ENCODE measurements at places on chromosomes 5 and 9.

DNA sequence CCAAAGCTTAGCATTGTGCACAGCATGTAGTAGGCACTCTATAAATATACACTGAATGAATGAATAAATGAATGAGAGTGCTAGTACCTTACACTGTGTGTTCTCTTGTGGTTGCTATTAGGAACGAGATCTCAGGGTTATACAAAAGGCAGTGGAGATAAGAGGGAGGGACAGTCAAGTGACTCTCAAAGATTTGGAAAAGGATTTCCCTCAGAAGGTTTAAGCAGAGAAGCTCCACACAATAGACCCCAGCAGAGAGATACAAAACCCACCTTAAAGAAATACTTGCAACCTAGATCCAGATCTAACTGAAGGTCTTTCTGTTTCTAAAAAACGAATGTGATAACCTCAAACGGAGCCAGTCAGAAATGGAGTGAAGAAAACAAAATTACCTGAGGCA, 11.8 kb upstream of the EFNA5 start:
- no peak for DNase-seq

- DNase-seq, result no peak
These were observed 159.3 kb downstream of the MTRR start for GRCh38 chr5:8028243-8028642.

- DNase-seq, result no peak
These were observed 12.5 kb downstream of the ZNF366 start for GRCh38 chr5:72494623-72495124.

DNA sequence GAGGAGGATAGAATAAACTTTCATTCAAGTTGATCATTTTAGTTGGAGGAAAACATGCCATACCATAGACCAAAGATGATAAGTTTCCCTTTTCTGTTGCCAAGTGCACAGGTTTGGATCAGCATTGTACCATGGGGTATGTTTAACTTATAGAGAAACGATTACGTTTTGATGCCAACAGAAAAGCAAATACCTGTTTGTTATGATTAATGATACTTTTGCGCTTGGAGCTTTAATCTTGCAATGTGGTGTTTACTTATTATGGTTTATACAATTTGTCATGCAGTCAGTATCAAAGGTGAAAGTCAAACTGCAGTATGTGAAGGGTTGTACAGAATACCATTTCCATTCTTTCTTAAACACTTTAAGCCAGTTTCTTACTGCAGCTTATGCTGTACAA, 13.2 kb upstream of the ARHGEF28 start:
- no peak for DNase-seq

DNA sequence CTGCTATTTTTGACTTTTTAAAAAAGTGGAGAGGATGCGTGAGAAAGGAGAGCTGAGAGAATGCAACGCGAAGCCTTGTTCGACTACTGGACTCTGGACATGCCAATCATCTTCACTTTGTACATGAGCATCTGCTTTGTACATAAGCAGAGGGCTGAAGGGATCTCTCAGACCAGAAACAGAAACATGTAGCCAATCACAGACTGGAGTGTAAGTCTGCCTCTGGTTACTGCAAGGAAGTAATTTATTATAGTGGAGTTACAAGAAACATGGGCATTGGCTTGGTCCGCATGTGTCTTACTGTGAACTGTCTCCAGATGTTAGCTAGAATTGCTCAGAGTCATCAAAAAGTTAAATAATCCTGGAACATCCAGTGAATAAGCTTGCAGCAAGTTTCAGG, 190.0 kb upstream of the GRAMD2B start:
- no peak for DNase-seq

- DNase-seq, result no peak
These were observed 212.8 kb downstream of the GNA14 start for GRCh38 chr9:77435277-77435676.

DNA sequence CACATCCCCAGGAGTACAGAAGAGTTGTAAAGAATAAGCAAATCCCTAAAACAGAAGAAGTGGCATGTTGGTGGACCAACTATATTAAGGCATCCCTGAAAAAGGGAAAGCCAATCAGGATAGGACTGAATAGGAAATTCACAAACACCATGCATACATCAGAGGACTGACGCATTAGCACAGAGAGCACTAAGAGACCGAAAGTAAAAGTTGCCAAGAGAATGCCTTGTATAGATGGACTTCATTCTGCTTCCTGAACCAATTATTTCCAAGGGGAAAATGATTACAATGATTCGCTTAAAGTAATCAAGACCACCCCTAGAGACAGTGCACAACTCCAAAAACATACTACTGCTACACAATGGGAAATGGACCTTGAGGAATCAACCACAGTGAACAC, 33.5 kb downstream of the SHC3 start:
- DNase-seq, result no peak

DNA sequence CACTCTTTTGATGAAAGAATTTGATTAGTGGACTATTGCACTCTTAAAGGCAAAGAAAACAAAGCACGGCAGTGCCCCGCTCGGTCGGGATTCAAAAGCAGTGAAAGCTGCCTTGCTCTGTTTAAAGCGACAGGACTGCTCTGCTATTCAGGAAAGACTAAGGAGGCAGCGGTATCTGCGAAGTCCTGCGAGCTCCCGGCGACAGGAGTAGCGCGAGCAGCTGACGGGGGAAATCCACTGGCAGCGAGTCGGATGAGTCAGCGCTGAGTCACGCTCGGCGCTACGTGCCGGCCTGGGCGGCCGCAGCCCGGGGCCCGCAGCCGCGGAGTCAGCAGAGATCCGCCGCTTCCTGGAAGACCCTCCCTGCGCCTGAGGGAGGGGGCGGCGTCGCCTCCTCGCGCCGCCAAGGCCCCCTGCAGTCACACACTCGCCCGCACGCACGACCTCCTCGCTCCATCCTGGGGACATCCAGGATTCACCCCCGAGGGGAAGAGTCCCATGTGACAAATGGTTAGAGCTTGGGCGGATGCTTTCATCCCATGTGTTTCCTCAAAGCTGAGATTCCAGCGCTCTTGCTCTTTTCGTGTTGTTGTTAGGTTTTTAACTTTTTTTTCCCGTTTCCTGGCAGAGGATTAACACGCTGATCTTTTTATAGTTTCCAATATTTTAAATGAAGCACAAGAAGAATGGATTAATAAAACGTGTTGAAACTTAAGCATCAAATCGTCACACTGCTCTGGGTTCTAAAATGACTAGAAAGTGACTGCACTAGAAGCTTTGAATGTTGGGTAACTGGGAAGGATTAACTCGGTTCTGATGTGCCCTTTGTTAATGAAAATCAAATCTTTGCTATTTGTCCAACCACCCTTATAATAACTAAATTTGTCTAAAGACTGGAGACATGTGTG, 102.5 kb downstream of the ARRDC3 start:
- peak; percentile 83 for DNase-seq

GRCh38 chr9:113164536-113165300, 13.9 kb downstream of the SLC31A2 start:
- DNase-seq, result no peak

DNA sequence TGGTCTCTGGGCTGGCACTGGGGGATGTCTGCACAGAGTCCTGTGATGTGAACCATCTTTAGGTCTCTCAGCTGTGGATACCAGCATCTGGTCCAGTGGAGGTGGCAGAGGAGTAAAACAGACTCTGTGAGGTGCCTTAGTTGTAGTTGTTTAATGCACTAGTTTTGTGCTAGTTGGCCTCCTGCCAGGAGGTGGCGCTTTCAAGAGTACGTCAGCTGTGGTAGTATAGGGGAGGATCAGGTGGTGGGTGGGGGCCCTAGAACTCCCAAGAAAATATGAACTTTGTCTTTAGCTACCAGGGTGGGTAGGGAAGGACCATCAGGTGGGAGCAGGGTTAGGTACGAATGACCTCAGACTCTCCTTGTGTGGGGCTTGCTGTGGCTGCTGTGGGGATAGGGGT, 197.1 kb downstream of the TMC1 start:
- no peak for DNase-seq

- DNase-seq, result no peak
These were observed 4.8 kb upstream of the NOTCH1 start for GRCh38 chr9:136550439-136551289.

GRCh38 chr9:17481565-17481964, 97.3 kb upstream of the SH3GL2 start:
- no peak for DNase-seq
